ENCODE measurements at places on chromosomes 5 and 9.

DNA sequence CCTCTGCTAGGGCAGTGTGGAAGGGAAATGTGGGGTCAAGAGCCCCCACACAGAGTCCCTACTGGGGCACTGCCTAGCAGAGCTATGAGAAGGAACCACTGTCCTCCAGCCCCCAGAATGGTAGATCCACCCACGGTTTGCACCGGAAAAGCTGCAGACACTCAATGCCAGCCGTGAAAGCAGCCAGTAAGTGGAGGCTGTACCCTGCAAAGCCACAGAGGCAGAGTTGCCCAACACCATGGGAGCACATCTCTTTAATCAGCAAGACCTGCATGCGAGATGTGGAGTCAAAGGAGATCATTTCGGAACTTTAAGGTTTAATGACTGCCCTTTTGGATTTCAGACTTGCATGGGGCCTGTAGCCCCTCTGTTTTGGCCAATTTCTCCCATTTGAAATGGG is 52.2 kb downstream of the GKAP1 start:
- DNase-seq: no peak

DNA sequence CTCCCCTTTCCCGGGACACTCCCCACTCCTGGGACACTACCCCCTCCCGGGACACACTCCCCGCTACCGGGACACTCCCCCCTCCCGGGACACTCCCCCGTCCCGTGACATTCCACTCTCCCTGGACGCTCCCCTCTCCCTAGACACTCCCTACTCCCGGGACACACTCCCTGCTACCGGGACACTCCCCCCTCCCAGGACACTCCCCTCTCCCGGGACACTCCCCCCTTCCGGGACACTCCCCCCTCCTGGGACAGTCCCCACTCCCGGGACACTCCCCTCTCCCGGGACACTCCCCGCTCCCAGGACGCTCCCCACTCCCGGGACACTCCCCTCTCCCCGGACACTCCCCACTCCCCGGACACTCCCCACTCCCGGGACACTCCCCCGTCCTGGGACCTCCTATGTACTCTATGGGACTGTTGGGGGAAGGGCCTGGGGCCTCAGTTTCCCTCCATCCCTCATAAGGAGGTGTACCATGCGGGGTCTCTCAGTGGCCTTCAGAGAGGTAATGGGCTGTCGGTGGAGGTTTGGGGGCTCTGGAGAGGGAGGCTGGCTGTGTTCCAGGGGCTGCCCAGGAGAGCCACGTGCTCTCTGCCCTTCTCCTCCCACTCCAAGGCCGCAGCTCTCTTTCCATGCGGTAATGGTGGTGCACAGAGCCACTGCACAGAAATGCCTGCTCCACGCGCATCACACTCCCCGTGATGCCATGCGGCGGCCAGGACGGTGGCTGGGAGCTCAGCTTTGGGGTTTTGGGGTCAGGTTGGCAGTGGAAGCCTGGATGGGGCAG is 96.2 kb downstream of the RXRA start:
- no peak for DNase-seq

- no peak for DNase-seq
Measured at GRCh38 chr5:44919560-44919959, 110.8 kb downstream of the MRPS30 start.

DNA sequence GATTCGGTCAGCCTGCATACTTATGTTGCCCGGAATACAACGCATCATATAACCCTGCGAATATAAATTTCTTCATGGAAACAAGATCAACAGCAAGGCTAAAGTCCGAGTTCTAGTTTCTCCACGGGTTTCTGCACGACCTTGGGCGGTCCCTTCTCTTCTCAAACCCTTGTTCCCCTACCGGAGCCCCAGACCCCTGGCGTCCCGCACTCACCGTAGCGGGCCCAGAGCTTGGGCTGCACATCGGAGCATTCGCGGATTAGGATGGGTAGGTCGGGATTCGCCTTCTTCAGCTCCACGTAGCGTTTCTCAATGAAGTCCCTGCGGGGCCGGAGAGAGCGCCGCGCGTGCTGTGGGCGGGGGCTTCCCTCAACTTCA is 399 bp downstream of the NDUFA2 start:
- DNase-seq: no peak

GRCh38 chr5:78992146-78992545 is 7.0 kb upstream of the ARSB start:
- DNase-seq: no peak

- no peak for DNase-seq
Measured at GRCh38 chr5:8924054-8924793, 621.7 kb downstream of the SEMA5A start.

GRCh38 chr9:70438341-70438928 is 24.0 kb upstream of the KLF9 start:
- DNase-seq: no peak

DNA sequence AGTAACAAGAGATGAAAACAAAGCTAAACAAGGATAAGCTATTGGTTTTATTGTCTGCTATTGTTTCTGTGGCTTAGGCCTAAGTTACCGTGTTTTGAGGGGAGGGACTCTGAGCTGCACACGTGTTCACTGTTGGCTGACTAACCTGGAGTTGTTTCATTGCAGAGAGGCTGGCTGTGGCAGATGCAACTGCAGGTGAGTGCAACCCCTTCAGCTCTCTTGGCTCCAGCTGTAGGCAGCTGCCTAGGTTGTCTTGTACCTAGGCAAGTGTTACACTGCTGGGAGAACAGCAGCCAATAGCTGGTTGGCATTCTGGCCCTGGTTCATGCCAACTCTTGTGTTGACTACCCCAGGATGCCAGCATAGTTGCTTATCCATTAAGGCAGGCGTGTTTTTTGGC is 17.6 kb upstream of the MATR3 start:
- DNase-seq: no peak

GRCh38 chr9:107600060-107600573 is 110.5 kb upstream of the KLF4 start:
- no peak for DNase-seq

- DNase-seq: no peak
Measured at GRCh38 chr5:54702470-54702869, 184.9 kb downstream of the SNX18 start.

DNA sequence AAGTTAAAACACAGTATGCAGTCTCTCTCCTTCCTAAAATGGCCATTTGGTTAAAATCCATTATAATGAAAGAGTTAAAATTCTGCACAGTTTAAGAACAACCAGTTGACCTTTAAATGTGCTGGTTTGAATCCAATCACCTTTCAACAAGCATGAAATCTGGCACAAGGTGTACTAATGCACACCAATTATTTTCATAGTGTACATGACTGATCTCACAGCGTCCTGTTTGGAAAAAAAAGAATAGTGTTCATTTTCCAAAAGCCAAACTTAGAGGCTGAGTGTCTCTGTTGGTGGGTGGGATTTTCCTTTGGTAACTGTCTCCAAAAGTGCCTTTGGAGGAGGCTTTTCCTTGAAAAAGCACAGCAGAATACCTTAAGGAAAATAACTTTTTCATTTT is 180.6 kb downstream of the DEPDC1B start:
- DNase-seq: no peak

DNA sequence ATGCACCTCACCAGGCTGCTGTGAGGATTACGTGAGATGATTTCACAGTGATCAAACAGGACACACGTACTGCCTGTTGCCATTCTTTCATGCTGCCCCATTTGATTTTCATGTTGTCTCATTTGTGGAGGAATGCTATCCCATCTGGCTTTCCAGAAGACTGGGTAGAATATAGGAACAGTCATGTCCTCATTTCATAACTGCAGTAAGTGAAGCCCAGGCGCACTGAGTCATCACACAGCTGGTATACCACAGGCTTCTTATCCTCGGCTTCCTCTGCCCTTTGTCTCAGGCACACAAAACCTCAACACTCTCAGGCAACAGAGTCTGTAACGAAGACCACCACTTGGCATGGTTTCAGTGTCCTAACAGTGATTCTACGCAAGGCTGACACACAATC is 62.3 kb downstream of the LHFPL2 start:
- DNase-seq: no peak

GRCh38 chr9:109422641-109423040 is 75.5 kb downstream of the PTPN3 start:
- DNase-seq: no peak

DNA sequence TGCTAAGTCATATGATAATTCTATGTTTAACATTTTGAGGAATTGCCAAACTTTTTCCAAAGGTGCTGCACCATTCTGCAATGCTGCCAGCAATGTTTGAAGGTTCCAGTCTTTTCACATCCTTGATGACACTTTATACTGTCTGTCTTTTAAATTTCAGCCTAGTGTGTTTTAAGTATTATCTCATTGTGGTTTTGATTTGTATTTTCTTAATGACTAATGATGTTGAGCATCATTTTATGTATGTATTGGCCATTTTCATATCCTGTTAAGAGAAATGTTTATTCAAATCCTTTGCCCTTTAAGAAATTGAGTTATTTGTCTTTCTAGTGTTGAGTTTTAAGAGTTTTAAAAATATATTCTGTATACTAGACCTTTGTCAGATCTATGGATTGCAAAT is 5.0 kb upstream of the TEX48 start:
- no peak for DNase-seq

GRCh38 chr9:20358207-20358606 is 264.1 kb downstream of the MLLT3 start:
- no peak for DNase-seq

DNA sequence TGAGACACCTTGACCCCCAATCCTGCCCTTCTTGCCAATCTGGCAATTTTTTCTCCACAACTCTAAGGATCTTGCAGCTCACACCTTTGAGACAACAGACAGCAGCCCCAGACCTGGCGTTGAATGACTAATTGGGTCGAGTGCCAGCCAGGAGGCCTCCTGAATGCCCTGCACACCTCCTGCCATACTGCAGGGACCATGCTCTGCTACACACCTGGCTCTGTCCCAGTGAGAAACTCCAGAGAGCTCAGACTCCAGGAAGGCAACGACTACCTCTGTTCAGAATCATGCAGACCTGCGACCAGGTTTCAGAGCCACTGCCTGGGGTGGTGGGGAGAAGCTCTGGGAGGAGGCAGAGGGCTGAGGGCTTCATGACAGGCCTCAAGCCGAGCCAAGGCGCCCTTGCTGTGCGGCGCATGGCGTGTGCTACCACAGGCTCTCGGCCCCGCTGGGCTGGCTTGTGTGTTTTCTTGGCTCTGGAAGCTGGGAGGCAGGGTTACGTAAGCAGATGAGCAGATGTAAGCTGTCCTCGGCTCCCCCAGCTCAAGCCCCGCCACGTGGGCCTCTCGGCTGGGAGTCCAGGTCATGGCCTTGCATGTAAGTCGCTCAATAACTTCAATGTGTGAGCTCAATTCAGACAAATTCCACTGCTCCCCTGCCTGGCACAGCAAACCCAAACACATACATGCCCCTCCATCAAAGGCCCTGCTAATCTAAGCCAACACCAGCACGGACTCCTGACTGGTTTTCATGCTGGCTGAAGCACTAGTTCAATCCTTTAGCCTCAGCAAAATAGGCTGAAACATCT is 27.5 kb downstream of the B4GALT1 start:
- DNase-seq: no peak

DNA sequence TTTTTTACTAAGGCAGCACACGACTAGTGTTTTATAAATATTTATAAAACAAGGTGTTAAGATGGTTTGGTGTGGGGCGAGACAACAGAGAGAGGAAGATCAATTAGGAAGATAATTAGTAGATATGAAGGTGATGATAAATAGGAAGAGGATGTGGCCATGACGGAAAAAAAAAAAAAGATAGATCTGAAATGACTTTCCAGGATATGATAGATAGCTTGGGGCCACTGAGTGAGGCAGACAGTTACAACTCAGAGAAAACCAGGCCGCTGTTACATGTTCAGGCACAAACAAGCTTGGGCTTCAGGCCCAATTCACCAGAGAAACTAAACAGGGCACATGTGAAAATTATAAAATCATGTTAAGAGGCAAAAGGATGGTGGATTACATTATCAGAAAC is 43.2 kb downstream of the KIAA0825 start:
- no peak for DNase-seq

GRCh38 chr5:10564838-10565784 is 1.2 kb downstream of the ANKRD33B start:
- DNase-seq: no peak

DNA sequence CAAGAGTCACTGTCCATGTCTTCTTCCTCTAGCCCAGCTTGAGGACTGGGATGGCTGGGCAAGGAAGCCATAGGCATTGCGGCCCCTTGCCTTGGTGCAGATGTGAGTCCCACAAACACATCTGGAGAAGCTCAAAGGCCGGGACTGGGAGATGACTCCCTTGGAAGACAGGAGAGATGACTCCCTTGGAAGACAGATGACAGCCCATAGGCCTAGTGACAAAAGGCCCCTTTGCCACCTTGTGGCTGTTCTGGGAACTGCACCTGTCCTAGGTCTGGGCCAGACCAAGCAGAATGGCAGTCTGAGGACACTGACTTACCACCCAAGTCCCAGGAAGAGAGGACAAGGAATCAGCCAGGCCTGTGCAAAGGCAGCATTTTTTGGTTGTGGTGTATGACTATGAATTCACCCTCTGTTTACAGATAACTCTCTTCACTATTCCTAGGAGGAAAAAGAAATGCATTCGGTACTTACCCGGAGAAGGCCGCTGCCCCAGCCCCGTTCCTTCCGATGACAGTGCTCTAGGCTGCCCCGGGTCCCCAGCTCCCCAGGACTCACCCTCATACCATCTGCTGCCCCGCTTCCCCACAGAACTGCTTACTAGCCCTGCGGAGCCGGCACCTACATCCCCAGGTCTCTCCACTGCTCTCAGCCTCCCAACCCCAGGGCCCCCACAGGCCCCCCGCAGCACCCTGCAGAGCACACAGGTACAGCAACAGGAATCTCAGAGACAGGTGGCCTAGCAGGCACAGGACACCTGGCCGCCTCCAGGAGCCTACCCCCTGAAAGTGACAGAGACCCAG is 30.8 kb downstream of the SKP1 start:
- DNase-seq: peak; percentile 73

- no peak for DNase-seq
Measured at GRCh38 chr9:108002371-108002956, 512.9 kb upstream of the KLF4 start.

GRCh38 chr5:50658246-50658645 is 8.2 kb upstream of the PARP8 start:
- DNase-seq: no peak

DNA sequence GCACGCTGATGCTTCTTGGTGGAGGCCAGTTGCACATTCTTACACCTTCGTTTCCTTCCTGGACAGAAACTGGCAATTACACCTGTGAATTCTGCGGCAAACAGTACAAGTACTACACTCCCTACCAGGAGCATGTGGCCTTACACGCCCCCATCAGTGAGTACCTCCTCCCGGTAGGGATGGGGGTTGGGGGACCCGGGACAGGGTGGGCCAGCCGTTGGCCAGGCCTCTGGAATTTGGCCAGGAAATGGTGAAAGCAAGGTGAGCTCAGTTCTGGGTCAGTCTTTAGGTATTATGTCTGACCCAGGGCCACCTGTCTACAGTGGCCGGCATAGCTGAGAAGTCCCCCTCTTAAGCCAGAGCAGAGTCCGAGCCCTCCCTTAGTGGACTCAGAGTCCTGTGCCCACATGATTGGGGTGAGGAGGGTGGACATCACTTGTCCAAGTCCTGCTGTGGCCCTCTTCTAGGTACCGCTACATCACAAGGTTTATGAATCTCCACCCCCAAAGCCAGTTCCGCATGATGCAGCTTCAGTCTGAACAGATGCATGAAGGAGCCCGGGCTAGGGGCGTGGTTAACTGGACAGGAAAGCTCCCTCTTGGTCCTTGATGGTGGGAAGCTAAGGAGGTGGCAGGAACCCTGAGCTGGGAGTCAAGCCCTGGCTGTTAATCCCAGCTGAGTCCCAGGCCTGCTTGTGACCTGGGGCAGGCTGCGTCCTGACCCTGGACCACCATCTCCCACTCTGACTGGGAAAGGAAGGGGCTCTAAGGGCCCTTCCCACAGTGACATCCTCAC is 61.3 kb downstream of the AMBP start:
- no peak for DNase-seq

- no peak for DNase-seq
Measured at GRCh38 chr9:93818827-93819472, 136.2 kb downstream of the BARX1 start.

- DNase-seq: no peak
Measured at GRCh38 chr5:640461-641330, 28.6 kb downstream of the CEP72 start.

All from activated T-helper 9 cell treated with anti-CD3 and anti-CD28 coated beads, Interleukin-2, amount 50 U/mL, for 16 hours (primary cell).